ENCODE measurements at places on chromosomes 3 and 15.

DNA sequence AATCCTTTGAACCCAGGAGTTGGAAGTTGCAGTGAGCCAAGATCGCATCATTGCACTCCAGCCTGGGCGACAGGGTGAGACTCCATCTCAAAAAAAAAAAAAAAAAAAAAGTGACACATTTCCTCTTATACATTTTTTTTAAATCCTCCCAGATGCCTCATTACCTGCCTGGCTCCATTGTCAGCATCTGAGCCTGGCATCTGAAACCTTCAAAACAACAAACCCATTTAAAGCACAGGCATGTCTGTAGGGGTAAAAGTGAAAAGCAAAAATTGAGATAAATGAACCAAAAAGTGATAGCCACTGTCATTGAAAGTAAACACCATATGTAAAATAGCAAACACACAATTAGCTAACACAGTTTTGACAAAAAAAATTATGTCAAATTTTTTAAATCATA, 38.6 kb downstream of the OSBPL10 start:
- no peak for DNase-seq

DNA sequence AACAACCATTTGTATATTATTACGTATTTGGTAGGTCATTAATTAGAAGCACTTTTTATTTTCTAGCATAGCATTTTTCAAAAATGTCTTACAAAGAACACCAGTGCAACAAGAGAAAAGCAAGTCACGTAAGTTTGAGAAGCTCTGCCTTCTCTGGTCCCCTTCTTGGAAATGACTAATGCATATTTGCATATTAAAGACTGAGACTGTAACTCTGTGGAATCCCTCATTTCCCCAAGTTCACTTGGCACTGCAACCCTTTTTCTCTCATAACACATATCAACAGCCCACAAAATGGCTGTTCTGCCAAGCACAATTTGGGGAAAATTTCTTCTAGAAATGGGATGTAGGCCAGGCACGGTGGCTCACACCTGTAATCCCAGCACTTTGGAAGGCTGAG, 176.3 kb downstream of the ERC2 start:
- no peak for DNase-seq

- no peak for DNase-seq
Observed at GRCh38 chr15:90838139-90838538, 30.2 kb upstream of the FURIN start.

DNA sequence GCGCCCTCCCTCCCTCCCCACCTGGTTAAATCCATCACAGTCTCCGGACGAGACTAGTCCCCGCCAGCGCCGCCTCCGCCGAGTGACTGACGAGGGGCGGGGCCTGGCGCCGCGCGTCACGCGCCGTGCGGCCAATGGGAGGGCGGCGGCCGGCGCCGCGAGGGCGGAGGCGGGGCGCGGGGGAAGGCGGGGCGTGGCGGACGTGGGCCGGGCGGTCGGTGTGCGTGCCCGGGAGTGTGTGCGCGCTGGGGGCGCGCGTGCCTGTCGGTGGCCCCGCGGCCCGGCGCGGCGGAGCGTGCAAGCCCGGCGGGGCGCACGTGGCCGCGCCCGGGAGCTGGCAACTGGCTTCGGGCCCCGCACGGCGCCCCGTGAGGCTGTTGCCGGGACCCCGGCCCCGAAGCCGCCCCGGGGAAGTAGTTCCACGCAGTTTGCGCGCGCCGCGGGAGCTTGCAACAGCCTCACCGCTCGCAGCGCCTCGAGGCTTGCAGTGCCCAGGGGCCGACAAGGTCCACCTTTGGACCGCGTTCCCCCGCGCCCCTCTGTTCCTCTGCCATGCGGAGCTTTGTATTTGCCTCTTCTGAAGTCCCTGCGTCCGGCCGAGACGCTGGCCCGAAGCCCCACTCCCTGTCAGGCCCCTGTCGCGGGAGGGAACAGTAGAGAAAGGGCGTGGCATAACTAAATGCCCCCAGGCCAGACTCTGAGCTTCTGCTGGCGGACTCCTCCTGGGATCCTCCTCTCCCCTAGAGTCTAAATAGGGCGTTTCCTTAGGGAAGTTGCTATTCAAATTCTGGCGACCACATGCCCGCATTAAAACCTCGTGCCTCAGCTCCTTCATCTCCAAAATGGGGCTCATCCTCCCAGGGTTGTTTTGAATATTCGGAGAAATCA, 400.9 kb downstream of the SHQ1 start:
- DNase-seq, result peak; percentile 90

DNA sequence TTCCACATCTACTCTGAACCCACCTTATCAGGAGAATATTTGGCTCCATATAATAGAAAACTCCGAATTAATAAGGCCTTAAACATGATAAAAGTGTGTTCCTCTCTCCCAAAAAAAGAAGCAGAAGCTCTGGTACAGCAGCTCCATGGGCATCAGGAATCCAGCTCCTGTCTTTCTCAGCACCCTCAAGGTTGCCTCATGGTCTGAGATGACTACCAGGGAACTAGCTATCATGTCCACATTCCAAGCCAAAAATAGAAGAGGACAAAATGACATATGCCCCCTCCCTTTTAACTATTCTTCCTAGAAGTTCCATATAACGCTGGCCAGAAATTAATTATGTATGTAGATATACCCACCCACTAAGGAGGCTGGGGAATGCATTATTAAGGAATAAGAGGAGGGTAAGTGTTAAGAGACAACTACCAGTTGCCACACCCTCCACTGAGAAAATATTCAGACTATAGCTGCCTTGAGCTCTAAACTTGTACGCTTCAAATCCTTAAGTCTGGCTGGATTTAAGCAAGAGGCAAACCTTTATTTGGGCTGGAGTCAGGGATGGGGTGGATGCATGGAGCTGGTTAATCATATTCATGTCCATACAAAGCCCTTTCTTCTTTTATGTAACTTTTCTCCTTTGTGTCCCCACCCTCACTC, 35.8 kb upstream of the CTDSPL start:
- no peak for DNase-seq

DNA sequence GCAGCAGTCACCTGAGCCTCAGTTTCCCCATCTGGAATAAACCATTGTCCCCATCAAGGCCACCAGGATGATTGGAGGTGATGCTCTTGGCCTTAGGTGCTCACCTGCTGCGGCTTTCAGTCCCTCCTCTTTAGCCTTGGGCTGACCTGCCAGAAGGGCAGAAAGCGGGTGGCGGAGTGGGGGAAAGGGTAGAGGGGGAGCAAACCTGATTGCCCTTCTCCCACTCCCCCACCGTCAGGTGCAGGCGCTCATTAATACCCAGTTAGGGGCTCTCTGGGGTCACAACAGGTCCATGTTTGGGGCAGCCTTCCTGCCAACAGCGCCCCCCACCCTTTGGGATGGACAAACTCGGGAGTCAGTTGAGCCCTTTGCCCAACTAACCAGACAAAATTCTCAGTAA, 50.5 kb downstream of the GRIP2 start:
- DNase-seq, result no peak

- DNase-seq, result no peak
Observed at GRCh38 chr15:76310475-76311099, 682 bp downstream of the ETFA start.

- DNase-seq, result no peak
Observed at GRCh38 chr3:77563012-77563411, 523.1 kb downstream of the ROBO2 start.

DNA sequence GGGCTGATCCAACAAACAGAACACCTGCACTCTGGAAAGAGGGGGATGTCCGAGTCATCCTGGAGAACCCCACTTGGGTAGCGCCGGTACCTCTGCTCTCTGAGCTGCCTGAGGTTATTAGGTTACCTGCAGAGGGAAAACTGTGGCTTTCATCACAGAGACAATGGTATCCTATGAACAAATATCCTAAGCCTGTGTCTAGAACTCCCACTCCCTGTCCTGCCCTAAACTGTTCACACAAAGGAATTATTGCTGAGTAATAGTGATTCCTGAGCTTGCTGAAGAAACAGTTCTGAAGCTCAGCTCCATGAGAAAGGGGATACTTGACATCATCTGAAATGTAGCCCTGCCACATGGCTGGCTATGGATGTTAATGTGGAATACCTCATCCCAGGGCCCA, 31.9 kb upstream of the WNT5A start:
- DNase-seq, result no peak

DNA sequence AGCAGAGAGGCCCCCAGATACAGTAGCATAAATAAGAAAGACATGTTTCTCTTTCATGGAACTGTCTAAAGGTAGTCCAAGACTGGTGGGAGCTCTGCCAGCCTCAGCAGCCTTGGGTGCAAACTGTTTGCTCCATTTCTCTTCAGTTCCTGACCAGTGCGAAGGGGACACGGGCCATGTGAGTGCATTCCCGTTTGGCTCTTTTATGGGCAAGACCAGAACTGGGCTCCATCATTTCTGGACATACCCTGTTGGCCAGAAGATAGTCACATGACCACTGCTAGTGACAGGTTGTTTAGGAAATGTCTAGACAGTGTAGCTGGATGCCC, 45.5 kb downstream of the CHCHD6 start:
- DNase-seq, result no peak

DNA sequence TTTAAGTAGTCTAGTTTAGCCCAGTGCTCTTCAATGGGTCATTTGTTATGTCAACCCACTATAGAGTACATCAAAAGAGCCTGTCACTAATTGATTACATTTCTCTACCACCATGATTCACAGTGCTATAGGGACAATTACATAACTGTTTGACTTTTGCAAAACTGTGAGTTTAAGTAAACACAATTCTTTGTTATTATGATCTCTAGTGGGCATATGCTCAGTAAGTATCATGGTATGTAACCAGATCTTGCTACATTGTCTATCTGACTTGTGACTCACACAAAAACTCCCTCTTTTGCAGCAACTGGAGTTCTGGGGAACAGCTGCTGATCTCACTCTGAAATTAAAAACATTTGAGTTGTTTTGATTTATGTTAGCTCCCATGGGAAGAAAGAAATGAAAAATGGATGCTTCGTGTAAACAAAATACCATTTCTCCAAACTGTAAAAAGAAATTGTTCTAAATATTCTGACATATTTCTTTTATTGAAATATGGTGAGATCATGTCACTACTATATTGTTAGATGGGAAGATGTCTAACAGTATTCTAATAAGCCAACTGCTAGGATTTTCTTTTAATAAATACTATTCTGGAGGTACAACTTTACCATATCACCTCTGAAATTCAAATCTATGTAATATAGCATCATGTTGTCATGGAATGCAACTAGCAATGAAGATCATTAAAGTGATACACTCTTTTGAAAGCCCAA, 470.4 kb downstream of the ROBO1 start:
- DNase-seq, result no peak

DNA sequence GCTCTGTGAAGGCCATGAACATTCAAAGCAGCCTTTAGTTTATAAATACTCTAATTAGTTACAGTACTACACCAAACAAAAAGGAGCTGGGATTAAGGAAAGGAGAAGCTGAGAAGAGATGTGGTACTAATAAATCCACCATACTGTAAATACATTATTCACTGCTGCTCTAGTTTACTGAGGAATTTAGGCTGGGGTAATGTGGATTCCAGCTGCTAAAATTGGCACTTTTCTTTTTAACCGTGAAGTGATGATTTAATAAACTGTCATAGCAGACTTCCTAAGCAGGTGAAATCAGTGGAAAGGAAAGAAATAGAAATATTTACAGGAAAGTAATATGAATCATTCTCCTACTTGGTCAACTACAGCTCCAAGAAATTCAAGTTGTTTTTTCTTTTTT, 88.7 kb downstream of the TFG start:
- no peak for DNase-seq

DNA sequence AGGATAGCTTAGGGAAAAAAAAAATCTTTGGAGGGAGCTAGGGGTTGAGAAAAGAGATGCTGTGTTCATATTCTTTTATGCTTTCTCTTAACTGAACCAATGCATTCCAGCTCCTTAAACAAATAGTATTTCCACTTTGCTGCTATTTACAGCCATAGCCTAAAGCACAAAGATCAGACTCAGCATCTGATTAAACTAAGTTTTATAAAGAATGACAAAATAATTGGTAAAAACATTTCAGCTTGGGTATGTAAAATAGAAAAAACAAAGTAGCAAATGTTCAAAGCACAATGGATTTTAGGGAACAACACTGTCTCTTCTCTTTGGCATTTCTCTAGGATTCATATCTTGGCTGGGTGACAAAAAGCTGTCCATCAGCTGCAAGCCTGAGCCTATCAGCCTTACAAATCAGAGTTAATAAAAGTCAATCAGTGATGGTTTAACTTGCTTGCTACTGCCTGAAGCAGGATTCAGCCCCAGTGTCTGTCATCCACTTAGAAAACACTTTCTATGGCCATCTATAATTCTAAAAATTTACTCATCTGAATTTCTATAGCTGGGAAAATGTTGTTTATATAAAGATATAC, 232.1 kb upstream of the CDIN1 start:
- DNase-seq, result no peak

DNA sequence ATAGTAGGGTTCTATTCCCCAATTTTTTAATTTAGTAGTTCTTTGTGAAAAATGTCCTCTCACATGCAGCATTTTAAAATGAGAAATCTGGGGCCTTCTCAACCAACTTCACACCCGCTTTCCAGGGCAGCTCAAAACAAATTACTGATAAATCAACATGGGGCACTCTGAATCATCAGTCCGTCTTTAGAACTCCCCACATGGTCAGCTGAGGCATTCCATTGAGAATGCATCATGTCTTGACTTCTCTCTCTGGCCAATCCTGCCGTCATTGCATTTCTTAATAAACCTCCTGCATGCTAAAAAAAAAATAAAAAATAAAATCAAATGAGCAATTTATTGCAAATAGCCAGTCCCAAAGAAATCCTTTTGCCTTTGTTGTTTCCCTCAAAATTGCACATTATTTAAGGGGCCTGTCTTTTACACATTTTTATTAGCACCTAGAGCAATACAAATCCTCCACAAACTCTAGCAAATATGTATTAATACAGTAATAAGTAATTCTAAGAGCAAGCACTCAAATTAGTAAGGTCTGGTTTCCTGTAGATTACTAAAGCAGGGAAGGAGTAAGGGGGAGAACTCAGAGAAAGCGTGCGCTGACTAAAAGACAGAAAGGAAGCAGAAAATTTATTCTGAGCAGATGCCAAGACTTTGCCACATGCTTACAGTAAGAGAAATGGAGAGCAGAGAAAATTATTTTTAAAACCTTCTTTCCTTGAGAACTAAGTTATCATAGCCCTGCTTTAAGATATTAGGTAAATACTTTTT, 175.7 kb downstream of the TNIK start:
- DNase-seq, result no peak

DNA sequence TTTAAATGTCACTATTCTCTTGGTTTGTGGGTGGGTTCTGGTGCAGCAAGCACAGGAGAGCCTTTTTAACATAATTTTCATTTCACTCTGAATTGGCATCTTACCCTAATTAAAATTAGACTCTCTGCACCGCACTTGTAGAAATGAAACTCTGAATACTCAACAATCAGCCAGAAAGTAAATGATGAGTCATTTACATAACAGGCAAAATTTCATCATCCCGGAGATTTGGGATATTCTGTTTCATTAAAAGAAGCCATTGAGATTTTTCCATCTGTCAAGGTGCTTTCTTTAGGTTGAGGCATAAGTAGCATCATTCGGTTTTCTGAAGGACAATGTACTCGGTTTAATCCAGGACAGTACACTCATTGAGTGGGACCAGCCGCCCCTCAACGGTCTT, 111.0 kb downstream of the RFTN1 start:
- no peak for DNase-seq

Data from WTC11 (cell line).